ENCODE measurements at places on chromosomes 2 and 18.

DNA sequence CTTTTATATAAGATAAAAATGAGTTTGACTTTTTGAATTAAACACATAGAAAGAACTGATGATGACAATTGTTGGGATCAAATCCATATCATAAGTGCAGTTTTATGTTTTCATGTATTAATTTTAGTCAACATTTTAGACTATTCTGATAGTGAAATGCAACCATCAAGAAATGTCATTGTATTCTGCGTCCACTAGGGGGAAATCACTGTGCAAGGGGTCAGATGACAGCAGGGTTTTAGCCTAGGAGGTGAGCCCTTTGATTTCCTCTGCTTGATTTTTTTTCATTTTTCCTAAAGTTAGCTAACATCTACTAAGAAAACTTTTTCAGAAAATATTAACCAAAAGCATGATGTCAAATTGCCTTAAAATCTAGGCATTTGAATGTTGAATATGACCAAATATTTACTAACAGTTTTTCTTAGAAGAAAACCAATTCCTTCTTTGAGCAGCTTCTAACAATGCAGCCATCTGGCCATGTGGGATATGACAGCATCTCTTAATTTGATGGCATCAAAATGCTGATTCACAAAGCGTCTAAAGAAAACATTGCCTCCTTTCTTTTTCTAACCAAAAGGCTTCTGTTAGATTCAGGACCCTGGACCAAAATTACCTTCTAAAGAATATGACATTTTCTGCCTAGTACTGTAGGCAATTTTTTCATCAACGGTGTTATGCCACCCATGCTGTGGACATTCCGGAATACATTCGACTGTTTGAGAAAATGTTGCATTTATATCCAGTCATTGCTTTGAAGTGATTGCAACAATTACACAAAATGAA is 141.5 kb downstream of the SPHKAP start:
- no peak for DNase-seq

- DNase-seq, result no peak
Observed at GRCh38 chr18:32469691-32470459, 807 bp downstream of the GAREM1 start.

DNA sequence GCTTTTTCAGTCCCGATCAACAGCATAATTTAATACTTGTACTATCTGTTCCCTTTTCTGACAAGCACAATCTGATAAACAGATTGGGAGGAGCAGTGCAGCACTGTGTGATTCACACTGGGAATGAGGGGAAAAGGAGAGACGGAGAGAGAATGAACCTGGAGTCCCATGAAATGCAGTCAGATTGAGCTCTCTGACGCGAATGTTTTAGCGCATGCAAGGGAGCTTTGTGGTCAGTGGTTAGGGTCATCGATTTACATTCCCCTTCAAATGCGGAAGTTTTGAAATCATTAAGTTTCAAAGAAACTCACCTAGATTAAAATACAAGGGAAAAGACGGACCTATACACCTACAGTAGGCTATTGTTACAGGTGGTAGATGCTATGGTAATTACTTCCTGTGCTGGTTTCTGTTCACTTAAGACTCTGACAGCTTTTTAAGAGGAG is 99.6 kb downstream of the KCTD1 start:
- DNase-seq, result no peak

DNA sequence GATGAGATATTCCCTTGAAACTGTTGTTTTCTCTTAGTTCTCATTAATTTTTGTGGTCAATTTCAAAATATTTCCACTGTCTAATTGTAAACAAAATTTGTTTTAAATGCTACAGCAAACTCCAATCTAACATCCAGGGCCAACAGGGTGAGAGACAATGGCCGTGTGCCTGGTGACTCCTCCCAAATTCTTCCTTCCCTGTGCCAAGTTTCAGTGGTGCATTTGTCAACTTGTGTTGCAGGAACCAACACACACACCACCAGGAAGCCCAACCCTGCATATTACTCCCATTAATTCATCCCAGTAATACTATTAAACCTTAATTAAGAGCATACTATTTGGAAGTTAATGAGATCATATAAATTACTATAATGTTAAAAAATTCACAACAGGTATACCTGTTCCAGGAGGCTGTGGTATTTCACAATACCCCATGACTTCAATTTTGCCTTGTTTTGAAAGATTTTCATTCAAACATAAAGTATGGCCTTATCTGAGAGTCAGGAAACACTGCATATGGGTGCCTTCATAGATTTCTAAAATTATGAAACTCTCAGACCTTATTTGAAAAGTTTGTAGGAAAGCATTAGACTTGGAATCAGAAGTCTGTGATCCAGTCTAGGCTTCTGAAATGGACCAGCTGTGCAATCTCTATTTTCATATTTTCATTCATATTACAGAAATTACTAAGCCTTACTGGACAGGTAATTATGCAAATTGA is 1.1 kb downstream of the SERPINB2 start:
- no peak for DNase-seq

DNA sequence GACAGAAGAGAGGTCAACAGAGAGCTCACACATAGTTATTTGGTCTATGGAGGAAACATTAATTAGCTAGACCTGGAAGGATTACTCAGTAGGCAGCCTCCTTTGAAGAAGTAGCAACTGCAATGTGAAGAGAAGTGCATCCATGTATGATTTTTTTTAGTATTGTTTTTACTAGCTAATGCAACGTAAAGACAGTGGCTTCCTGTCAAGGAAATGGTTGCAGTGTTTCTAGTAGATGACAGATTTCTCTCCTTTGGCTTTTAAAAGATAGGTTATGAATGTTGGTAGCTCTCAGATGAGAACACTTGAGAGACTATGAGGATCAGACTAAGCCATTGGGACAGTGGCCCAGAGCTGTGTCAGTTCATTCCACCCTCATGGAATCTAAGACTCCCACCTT is 175.8 kb downstream of the AGPS start:
- no peak for DNase-seq

DNA sequence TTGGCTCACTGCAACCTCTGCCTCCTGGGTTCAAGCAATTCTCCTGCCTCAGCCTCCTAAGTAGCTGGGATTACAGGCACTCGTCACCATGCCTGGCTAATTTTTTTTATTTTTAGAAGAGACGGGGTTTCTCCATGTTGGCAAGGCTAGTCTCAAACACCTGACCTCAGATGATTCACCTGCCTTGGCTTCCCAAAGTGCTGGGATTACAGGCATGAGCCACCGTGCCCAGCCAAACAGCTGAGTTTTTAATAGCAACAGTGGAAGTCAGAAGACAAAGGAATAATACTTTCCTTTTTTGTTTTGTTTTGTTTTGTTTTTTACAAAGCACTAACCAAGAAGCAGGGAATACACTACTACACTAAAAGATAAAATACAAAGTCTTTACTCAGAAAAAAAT is 16.9 kb downstream of the GPR75 start:
- no peak for DNase-seq

DNA sequence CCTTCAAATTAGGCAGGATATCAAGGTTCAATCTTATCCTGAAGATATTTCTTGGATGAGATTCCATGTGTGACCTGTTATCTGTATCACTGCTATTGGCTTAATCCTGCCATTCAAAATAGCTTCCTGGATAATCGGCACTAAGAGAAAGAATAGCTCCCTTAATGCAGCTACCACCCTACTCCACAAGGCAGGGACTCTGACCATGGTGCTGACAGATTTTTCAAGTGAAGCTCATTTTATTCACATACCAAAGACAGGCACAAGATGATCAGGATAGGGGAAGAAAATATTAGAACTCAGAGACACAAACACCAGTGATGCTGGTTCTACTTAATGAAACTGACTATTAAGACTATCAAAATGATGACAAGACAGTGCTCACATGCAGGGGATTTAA is 74.9 kb downstream of the ORC4 start:
- DNase-seq, result no peak

GRCh38 chr2:240252191-240252871 is 111.9 kb upstream of the OTOS start:
- no peak for DNase-seq

GRCh38 chr2:90207454-90208058 is 1516.1 kb downstream of the RPIA start:
- DNase-seq, result no peak

GRCh38 chr2:160315337-160315736 is 115.3 kb upstream of the ITGB6 start:
- DNase-seq, result no peak

DNA sequence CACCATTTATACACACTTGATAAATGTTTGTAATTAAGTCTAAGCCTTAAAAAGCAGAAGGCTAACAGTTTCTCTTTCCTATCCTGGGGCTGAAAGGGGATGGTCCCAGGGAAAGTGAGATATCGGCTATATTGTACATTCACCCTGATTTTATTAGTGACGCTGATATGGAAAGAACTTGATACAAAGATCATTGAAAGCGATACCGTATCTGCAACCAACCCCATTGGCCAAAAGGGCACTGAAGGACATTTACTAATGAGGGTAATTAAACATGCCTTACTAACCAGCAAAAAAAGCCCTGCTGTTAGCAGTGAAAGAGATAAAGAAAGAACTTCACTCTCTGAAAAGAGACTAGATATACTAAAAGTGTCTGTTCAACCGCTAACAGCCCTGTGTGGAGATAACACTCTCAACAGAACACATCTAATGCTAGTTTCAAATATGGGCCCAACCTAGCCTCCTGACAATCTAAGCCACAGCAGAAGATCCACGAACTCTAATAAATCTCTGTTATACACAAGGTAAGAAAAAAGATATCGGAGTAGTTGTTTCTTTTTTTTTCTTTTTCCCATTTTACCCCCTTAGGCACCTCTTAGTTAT is 200.0 kb downstream of the CDH2 start:
- no peak for DNase-seq

GRCh38 chr2:128320192-128320905 is 1.7 kb upstream of the HS6ST1 start:
- DNase-seq, result no peak

- no peak for DNase-seq
Observed at GRCh38 chr2:230226051-230226551, 565 bp downstream of the SP140 start.

- no peak for DNase-seq
Observed at GRCh38 chr2:75494137-75494769, 66.5 kb downstream of the EVA1A start.

DNA sequence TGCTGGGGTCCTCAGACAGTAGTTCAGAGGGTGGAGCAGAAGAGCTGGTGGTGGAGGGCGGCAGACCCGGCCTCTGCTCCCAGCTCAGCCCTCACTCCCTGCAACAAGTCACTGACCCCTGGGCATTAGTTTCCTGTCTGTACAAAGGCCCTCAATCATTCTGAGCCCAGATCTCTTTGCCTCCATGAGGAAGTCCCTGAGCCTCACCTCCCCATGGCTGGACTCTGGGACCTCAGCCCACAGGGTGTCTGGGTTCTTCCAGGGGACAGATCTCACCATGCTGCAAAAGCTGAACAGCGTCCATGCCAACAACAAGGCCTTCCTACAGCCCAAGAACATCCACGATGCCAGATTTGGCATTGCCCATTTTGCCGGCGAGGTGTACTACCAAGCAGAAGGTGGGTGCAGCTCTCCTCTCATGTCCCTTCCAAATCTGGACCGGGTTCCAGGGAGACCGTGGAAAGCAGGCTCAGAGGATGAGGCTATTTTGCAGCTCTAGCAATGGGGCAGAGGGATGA is 49.1 kb downstream of the MYO7B start:
- no peak for DNase-seq

- no peak for DNase-seq
Observed at GRCh38 chr2:46387886-46388515, 90.8 kb downstream of the EPAS1 start.

GRCh38 chr2:241601841-241602240 is 35.1 kb downstream of the THAP4 start:
- DNase-seq, result no peak

DNA sequence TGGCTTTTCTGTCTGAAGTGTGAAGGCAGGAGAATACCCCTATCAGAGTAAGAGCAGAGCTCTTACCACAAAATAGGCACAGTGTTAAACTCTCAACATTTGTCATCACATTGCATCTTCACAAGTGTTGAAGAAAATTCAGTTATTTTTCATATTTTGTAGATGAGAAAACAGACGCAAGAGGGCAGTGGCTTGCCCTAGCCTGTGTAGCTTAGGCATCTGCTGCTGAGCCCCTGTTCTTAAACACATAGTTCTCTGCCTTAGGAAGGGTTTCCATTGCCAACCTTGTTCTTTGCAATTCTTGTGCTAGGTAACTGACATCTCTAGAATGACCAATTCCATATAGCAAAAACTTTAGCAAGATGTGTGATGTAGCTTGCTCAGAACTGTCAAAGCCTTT is 112.7 kb upstream of the RMDN2 start:
- no peak for DNase-seq

GRCh38 chr2:90209806-90210205 is 1518.3 kb downstream of the RPIA start:
- no peak for DNase-seq

DNA sequence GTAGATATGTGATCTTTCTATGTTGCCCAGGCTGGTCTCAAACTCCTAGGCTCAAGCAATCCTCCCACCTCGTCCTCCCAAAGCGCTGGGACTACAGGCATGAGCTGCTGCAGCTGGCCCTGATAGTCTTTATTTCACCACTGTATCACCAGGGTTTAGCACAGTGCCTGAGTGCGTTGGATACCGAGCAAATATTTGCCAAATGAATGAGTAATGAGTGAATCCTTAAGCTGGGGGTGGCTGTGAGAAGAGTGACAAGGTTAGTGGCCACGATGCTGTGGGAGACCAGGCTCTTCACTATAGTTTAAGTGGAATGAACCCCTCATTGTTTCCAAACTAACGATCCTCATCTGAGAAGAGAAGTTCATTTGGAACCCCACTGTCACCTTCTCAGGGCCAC is 60.8 kb upstream of the FAM136A start:
- no peak for DNase-seq

GRCh38 chr2:233185330-233185729 is 66.1 kb upstream of the ATG16L1 start:
- DNase-seq, result no peak

DNA sequence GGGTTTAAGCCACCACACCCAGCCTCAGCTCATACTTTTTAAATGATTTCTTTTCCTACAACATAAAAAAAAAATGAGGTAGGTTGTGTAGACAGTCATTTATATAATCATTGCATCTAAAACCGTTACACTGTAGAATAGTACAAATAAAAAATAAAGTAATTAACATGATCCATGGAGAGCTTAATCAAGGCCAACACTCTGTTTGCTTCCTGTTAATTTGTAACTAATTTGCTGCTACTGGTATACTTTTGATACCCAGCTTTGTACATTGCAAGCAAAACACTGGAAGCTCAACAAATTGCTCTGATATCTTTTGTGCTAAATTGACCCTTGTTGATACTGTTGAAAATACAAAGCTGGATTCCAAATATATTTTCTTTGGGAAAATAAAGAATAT is 20.2 kb upstream of the KCTD1 start:
- DNase-seq, result no peak

- DNase-seq, result no peak
Observed at GRCh38 chr18:22363867-22364463, 53.8 kb downstream of the CTAGE1 start.

GRCh38 chr2:26647981-26648380 is 6.8 kb upstream of the CIB4 start:
- DNase-seq, result no peak

GRCh38 chr18:74836296-74837139 is 238.8 kb downstream of the ZNF407 start:
- DNase-seq, result no peak

GRCh38 chr2:172445851-172446250 is 18.5 kb downstream of the ITGA6 start:
- DNase-seq, result no peak

GRCh38 chr2:101047075-101047766 is 45.1 kb downstream of the RPL31 start:
- no peak for DNase-seq

- no peak for DNase-seq
Observed at GRCh38 chr2:55581874-55582547, 35.4 kb downstream of the PPP4R3B start.

All from GM18507 (cell line).